ENCODE measurements at places on chromosomes 16 and 17.

GRCh38 chr16:89307421-89307805, 89.9 kb downstream of the ZNF778 start:
- DNase-seq: no peak

GRCh38 chr17:73030501-73030921, 62.0 kb downstream of the SLC39A11 start:
- peak; percentile 60 for DNase-seq

- DNase-seq: no peak
Observed at GRCh38 chr16:47079860-47080259, 63.9 kb downstream of the NETO2 start.

- no peak for DNase-seq
Observed at GRCh38 chr17:4161967-4162305, 18.9 kb downstream of the CYB5D2 start.

DNA sequence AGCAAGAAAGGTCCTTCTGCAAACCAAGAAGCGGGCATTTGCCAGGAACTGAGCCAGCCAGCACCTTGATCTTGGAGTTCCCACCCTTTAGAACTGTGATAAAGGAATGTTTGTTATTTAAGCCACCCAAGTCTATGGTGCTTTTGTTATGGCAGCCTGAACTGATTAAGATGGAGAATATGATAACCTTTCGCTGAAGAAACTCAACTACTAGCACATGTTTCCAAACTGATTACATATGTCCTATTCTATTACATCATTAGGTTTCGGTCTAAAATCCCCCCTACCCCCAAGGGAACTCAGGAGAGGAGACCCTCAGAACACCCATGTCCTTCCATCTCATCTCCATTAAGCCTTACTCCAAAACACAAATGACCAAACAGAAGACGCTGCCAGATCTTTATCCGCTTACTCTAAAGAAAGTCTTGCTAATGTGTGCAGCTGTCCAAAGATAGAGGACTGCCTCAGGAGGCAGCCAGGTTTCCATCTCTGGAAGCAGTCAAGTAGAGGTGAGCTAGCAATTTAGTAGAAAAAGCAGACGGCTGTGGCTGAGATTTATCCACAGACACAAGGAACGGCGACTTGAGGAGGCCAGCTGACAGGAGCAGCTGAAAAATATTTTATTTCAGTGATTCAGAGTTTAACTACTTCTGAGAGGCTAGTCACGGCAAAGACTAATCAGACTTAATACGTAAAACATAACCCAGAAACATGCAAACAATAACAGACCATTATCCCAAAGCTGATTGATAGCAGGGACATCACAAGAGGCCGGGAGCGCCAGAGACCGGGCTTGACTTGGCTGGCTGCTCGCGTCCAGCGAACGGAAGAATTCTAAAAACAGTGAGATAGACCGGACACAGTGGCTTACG, 611.4 kb upstream of the CDH5 start:
- DNase-seq: no peak

GRCh38 chr16:28923231-28923587, 1.8 kb downstream of the RABEP2 start:
- no peak for DNase-seq

DNA sequence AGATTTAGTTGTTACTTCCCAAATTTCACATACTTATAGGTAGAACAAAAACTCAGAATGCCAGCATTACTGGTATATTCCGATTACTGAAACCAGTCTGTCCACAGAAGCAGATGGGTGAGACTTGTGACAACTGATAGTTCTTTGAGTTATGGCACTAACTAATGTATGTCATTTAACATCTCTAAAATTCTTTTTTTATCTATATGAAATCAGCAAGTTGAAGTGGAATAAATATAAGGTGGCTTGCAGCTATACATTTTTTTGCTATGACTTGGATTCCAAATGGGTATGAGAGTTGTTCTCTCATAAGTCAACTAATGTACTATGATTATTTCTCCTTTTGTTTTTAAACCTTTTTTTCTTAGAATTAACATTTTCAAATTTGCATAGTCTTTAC, 69.1 kb downstream of the VMP1 start:
- DNase-seq: no peak

DNA sequence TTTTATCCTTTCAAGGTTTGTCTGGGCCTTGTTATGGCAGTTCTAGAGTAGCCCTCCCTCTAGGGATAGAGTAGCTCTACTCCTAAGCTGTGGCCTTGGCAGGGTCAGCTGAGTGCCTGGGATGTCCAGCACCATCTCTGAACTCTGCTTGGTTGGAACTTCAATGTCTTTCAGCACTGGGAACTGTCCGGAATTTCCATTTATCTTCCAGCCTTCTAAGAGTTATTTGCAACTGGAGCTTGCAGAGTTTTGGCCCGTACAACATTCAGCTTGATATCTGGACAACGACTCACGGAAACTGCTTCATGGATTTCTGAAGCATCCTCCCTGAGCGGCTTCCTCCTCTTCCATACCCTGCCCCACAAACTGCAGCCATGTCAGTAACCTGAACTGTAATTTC, 22.9 kb downstream of the MMD start:
- DNase-seq: no peak

GRCh38 chr17:27810211-27810901, 10.0 kb upstream of the NOS2 start:
- no peak for DNase-seq

- DNase-seq: peak; percentile 36
Observed at GRCh38 chr16:22353191-22353919, 21.1 kb downstream of the CDR2 start.

GRCh38 chr17:44159519-44160210, 10.8 kb upstream of the ASB16 start:
- no peak for DNase-seq

GRCh38 chr17:44293509-44294226, 14.7 kb upstream of the RUNDC3A start:
- no peak for DNase-seq

GRCh38 chr16:29876217-29876593, 13.2 kb upstream of the CDIPT start:
- DNase-seq: no peak

DNA sequence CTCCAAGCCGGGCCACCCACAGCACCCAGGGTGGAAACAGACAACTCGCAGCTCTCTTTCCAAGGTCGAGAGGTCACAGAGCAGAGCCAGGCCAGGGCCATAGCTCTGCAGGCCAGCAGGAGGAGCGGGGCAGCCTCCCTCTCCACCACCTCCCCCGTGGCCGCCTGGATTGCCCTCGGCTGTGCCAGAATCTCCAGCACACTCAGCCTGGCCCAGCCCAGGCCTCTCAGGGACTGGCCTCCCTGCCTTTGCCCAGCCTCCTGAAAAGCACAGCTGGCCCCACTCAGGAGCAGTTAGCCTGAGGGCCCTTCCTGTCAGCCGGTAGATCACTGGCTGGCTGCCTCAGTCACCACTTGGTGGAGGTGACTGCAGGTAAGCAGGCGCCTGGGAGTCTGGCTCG, 85.8 kb upstream of the SEC14L1 start:
- DNase-seq: no peak

- peak; percentile 88 for DNase-seq
Observed at GRCh38 chr17:511001-511698, 158.5 kb upstream of the RPH3AL start.

DNA sequence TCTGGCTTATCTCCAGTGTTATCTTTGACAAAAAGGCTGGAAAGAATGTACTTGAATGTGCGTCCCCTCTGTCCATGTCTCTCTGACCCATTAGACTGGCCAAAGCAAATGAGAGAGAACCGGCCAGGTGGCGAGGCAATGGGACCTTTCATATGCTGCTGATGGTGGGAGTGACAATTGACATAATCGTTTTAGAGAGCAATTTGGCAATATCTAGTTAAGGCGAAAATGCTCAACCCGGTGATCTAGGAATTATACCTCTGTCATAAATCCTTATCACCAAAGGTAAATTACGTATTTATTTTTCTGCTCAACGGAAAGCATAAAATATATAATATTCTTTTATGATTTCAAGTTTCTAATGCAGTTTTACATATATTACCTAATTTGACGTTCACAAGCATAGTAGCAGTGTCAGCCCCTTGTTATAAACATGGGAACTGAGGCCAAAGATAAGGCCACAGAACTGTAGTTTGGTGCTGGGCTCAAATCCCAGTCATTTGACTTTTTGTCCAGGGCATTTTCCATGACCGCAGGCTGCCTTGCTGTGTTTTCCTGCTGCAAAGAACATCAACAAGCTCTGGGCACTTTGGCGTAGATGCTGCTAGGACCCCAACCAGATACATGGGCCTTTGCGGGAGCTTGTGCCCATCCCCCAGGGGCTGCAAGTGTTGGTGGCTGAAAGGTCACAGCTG, 14.7 kb upstream of the SDK2 start:
- no peak for DNase-seq

- DNase-seq: no peak
Observed at GRCh38 chr17:69913616-69914015, 161.4 kb upstream of the KCNJ16 start.

GRCh38 chr17:50934672-50935220, 68.6 kb upstream of the TOB1 start:
- no peak for DNase-seq

DNA sequence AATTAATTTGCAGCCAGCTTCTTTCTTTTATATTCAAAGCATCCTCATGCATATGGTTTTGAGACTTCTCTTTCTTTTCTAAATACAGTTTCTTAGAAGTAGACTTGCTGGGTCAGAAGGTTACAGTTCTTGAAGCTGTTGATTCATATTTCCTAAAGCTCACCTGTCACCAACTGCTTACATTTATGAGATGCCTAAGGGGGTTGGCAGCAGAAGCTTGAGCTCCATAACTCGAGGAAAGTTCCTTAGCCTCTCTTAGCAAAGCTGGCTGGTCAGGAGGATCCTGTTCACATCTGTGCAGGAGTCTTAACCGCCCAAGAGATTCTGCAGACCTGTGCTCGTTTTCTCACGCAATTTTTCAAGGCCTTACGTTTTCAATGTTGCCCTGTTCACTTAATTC, 218.8 kb downstream of the SNX29 start:
- DNase-seq: no peak

DNA sequence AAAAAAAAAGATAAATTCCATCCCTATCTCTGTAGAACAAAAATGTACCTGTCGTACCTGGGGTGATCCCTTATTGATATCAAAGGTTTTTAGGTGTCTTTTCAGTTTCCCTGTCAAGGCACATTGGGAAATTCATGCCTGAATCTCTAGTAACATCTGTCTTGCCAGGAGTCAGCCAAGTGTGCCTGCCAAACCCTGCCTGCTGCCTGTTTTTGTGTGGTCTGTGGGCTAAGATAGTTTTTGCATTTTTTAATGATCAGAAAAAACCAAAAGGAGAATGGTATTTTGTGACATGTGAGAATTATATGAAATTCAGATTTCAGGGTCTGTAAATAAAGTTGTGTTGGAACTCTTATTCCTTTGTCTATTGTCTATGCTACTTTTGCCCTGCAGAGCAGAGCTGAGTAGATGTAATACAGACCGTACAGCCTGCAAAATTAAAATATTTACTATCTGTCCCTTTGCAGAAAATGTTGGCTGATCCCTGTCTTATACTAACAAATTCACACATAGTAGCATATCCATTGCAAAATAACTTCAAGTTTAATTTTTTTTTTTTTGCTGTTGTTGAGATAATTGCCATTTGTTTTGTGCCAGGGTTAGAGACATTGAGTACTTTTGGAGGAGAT, 13.0 kb upstream of the CHP2 start:
- no peak for DNase-seq

- no peak for DNase-seq
Observed at GRCh38 chr16:30649725-30650368, 913 bp upstream of the PRR14 start.

DNA sequence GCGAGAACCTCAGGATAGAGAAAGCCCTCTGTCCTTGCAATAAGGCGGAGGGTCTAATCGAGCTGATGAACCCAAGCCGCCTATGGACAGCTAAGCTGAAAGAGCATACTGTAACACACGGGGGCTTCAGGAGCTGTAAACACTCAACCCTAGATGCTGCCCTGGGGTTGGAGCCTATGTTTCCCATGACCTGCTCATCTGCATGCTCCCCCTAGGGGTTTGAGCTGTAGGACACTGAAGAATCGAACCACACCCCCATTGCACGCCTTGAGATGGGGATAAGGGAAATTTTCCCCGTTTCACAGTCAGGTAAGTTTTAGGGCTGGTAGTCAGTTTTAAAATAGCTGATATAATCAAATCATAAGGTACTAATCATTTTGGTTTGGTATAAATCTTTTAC, 675.6 kb upstream of the CDH8 start:
- no peak for DNase-seq

- no peak for DNase-seq
Observed at GRCh38 chr16:48914070-48914469, 304.1 kb upstream of the N4BP1 start.

DNA sequence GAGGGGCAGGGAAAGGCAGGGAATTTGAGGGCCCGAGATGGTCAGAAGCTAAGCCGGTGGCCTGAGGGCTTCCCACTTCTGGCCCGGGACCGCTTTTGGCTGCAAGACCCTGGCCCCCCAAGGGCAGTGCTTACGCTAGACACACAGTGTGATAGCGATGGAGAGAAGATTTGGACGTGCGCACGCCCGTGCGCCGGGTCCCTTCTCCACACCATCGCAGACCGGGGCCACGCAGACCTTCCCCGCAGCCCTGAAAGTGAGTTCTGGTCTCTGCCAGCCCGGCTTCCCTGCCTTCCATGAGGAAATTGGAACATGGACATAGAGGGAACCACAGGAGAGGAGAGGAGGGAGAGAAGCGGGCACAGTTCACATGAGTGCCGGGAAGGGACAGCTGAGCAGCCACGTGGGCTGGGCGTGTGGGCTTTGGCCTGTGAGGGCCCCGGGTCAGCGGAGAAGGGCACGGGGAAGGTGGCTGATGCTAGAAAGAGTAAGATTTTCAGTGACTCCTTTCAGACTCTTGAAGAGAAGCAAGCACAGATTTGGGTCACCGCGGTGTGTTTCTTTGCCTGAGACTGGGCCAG, 23.8 kb downstream of the ZFPM1 start:
- DNase-seq: no peak

GRCh38 chr16:27326738-27327585, 13.2 kb downstream of the IL4R start:
- peak; percentile 88 for DNase-seq

DNA sequence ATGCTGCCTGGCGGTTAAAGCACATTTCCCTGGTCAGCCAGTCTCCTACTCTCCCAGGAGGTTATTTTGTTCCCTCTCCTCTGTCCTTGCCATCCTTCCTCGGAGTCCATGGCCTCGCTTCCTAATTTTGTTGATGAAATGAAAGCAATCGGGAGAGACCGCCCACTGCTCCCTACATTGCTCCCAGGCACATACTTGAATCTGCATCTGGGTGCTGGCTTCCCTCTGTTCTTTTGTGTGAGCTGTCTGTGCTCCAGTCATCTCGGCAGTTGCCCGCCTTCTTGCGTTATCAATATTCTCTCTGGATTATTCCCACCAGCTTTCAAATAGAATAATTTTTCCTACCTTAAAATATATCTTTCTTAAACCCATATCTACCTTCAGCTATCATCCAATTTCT, 11.1 kb downstream of the KRT23 start:
- DNase-seq: no peak

- no peak for DNase-seq
Observed at GRCh38 chr16:31461921-31462804, 2.9 kb downstream of the ARMC5 start.

DNA sequence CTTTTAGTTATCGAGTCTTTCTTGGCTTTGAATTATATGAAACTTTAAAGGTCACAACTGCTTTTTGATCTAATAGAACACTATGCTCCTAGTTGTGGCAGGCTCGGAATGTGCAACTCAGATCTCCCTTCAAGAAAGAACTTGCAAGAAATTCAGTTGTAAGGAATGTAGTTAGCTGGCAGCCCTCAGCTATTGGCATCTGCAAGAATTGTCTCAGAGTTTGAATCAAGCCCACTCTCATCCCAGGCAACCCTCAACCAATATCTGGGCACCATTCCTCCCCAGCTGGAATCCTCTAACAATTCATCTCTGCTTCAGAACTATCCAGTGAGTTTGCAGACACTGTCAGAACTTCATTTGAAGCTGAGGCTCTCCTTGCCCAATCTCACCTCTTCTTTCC, 447.2 kb downstream of the KIF2B start:
- DNase-seq: no peak

Data from AG08396 (cell line).